ENCODE measurements at places on chromosomes 7 and 10.

GRCh38 chr10:70096705-70097420, 35.8 kb downstream of the AIFM2 start:
- no peak for DNase-seq

GRCh38 chr10:80588546-80588945, 50.8 kb downstream of the SH2D4B start:
- no peak for DNase-seq

DNA sequence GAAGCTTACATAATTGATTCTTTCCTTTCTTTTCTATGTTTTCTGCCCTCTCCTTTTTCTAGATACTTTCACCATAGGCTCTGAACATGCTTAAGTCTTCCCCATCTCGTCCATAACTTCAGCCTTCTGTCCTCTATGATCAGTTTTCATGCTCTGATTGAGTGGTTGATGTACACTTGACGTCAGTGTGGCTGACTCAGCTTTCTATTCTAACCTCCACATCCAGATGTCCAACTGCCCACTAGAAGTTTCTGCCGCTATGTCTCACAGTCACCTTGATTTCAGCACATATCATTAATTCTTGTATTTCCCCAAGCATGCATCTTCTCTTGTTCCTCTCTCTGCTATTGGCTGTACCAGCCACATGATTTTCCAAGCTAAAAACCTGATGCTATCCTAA, 15.0 kb downstream of the CDK14 start:
- DNase-seq = no peak

DNA sequence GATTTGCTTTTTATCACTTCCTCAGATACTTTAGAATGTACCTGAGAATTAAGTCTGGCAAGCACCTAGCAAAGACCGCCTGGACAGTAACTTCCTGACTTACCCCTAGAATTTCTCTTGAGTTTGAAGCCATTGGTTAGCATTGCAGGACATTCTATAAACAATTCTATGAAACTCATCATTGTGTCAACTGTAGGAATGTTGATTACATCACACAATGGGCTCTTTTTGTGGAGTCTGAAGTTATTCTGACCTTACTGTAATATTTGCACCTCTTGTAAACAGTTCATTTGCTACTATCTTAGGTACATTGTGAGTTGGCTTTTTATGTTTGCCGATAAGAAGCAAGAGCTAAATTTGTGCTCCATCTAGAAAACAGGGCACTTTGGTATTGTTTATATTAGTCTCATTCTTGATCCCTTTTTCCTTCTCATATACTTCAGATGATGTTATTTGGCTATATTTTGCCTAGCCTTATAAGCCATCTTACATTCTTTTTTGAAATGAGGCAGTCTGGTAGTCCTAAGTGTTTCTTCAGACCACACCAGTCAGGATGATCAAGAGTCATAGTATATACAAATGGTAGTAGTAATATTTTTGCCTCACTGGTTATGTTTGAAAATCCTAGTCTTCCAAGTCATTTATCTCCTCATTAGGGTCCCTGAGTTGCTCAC, 52.4 kb downstream of the CASD1 start:
- DNase-seq = no peak
